ENCODE measurements at places on chromosomes 11 and 22.

GRCh38 chr22:50018608-50019285 is 6.2 kb upstream of the IL17REL start:
- no peak for DNase-seq

DNA sequence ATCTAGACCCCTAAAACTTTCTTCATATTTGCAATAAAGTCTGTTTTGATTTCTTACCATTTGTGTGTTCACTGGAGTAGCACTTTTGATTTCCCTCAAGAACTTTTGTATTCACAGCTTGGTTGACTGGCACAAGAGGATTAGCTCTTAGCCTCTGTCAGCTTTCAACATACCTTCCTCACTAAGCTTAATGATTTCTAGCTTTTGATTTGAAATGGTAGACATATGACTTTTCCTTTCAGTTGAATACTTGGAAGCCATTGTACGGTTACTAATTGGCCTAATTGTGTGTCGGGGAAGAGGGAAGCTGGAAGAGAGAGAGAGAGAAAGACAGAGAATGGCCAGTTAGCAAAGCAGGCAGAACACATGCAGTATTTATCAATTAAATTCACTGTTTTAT is 180.5 kb downstream of the ARHGAP42 start:
- DNase-seq: no peak

GRCh38 chr11:128521682-128522054 is 65.7 kb downstream of the ETS1 start:
- DNase-seq: peak; percentile 28

- DNase-seq: no peak
These were observed 15.2 kb downstream of the KRTAP5-5 start for GRCh38 chr11:1644601-1645356.

DNA sequence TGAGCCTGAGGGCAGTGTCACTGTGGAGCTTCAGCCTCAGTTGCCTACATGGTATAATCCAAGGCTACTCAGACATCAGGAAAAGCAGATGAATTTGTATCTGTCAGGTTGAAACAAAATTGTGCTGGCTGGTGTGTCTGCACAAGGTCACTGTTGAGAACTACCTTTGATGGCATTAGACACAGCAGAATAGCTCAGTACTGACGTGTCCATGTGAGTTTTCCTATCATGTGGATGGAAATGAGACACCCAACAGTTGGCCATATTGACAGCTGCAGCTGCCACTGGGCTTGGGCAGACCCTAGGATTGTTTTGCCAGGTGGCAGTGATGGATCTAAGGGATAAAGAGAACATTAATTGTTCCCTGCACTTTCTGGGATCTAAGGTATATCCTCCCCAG is 15.8 kb downstream of the CCDC134 start:
- DNase-seq: no peak

DNA sequence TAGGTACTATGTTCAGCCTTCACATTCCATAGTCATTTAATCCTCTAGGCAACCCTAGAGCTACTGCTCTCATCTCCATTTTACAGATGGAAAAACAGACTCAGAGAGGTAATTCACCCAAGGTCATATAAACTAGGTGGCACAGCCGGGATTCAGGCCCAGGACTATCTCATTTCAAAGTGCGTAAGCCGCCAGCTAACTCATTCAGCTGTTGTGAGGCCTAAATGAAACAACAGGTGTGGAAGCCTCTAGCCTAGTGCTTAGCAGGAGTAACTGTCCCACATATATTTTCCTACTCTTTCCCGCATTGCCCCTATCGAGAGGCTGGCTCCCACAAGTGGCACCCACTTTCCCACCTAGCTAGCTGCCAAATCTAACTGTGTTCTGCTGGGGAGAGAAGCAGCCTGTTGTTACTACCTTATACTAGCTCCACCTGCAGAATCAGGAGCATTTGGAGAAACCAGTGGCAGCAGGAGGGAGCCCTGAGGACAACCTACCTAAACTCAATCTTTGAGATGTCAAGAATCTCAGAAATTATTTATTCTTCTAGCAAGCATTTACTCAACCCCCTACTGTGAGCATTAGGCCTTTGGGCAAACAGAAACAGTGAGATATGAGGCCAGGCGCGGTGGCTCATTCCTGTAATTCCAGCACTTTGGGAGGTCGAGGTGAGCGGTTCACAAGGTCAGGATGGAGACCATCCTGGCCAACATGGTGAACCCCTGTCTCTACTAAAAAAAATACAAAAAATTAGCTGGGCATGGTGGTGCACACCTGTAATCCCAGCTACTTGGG is 20.9 kb downstream of the PRG3 start:
- DNase-seq: no peak

GRCh38 chr11:124897674-124898262 is at the start of gene ROBO4:
Gene ROBO4, minus strand, starts transcription at chr11:124897865. Its CDS starts 70 bp downstream, at chr11:124897795.
- no peak for DNase-seq

DNA sequence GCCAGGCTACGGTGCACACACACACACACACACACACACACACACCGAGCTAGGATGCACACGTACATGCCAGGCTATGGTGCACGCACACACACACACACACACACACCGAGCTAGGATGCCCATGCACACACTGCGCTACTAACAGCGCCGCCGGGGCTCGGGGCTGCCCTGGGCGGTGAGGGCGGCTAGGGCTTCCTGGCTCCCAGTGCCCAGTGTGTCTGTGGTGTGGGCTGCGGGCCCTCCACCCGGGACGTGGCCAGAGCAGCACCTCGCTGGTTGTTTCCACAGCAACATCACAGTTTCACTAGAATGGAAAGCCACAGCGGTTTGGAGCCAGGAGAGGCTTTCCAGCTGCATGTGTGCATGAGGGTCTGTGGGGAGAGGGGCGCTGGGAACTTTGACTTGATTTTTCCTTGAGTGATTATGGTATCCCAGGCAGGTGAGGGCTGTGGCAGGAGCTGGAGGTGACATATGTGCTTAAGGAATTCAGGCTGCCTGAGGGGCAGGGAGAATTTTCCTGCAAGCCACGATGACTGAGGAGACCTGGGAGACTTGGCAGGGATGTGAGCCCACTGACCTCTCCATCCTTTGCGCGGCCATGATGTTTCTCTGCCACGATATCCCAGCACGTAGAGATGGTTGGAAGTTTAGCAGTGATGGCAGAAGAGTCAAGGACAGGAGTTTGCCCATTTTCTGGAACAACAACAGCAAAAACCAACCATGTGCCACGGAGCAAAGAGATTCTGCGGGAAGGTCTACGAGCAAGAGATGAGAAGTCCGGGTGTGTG is 195.9 kb downstream of the SNX19 start:
- DNase-seq: no peak

DNA sequence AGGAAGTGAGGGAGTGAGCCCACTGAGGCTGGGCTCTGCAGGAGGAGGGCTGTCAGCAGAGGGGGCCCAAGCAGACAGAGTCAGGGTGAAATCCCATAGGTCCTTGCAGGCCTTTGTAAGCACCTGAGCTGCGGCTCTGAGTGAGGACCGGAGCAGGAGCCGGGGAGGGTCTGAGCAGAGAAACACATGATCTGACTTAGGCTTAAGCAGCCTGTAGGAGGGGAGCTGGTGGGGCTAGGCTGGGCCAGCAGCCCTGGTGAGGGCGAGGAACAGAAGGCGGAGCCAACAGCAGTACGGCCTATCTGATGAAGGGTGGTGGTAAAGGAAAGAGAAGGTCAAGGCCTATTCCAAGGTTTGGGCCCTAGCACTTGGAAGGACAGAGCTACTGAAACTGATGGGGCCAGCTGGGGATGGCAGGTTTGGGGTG is 26.9 kb upstream of the CBX7 start:
- DNase-seq: no peak

DNA sequence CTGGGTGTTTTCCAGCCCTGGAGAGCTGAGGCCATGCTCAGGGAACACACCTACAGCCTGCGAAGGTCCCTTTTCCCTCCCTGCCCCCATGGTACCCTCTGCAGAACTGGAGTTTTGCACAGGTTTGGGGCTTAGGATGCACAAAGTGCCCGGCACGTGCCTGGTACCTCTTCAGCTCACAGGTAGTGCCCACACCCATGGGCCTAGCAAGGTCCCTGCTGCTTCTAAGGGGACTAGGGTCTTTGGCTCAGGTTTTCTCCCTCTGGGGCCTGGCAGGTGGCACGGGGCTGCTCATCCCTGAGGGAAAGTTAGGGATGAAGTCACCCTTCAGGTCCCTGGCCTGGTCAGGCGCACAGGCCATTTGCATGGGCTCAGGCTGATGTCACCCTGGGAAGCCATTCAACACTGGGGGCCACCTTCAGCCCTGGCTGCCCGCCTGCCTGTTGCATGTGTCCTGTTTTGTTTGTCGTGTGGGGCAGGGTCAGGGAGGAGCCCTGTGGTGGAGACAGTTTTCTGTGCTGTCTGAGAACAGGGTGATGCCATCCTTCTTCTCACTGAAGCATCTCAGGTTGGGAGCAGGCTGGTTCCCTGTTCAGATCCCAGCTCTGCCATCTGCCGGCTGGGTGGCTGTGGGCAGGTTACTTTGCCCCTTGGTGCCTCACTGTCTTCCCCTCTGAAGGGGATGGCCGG is 68.3 kb upstream of the CRYBB3 start:
- DNase-seq: no peak

DNA sequence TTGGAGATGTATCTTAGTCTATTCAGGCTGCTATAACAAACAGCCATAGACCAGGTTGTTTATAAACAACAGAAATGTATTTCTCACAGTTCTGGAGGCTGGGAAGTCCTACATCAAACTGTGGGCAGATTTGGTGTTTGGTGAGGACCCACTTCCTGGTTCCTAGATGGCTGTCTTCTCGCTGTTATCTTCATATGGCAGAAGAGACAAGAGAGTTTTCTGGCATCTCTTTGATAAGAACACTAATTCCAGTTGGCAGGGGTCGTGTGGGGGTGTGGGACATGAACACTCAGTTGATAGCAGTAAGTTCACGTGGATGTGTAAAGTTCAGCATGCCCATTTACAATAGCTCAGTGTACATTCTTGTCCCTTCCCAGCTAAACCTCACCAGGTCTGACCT is 41.3 kb upstream of the HMGXB4 start:
- no peak for DNase-seq

GRCh38 chr22:23970816-23971486 is 3.3 kb downstream of the DDT start:
- no peak for DNase-seq

All from bone marrow (tissue), 2 donors.